GM12892 (cell line): ENCODE measurements at places on chromosomes 7 and 10.

- no peak for DNase-seq
Measured at GRCh38 chr7:105028004-105028403, 14.0 kb downstream of the KMT2E start.

GRCh38 chr10:92822060-92822634 lies 26.2 kb upstream of the EXOC6 start:
- DNase-seq = no peak

DNA sequence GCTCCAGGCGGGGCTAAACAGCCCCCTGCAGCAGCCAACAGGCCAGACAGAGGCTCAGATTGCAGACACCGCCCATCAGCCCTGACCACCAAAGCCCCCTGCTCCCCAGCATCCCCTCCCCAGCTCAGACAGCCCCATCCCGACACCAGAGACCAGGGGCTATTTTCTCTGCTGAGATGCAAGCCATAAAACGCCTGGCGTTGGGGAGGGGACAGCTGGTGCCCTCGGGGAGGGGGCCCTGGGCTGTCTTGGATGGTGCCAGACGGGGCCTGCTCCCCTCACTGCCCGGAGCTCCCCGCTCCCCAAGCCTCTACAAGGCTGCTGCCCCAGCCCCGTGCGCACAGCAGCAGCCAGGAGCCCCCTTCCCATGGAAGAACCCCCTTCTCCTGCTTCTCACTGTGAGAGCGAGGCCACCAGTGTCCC lies 31.8 kb downstream of the GET4 start:
- DNase-seq = no peak

- DNase-seq = no peak
Measured at GRCh38 chr10:36946598-36946997, 178.8 kb upstream of the ANKRD30A start.

- no peak for DNase-seq
Measured at GRCh38 chr10:89114846-89115625, 92.1 kb downstream of the CH25H start.

DNA sequence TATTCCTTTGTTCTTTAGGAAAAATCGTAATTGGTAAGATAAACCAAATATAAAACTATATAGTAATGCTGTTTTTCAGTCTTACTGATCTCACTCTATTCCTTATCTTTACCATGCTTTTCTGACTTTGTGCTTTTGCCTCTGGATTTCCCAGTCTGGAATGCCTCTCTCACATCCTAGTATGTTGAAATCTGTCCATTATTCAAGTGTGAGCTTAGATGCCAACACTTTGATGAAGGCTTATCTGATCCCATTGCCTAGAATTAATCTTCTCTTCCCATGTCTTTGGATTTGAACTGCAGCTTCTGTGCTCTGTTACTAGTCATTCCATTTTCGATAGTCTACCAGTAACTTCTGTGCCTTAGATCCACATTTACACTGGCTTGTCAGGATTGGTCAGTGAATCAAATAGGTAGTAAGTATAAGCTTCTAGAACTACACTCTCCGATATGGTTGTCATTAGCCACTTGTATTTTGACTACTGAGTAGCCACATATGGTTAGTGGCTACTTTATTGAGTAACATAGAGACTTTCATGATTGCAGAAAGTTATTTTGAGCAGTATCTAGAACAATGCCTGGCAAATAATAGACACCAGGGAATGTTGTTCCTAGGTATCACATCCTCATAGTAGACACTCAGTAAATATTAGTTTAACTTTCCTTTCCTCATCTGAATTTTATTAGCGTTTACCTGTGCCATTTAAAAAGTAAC lies 92.9 kb downstream of the BMPR1A start:
- no peak for DNase-seq

- DNase-seq = no peak
Measured at GRCh38 chr10:75662715-75663114, 231.3 kb downstream of the LRMDA start.

DNA sequence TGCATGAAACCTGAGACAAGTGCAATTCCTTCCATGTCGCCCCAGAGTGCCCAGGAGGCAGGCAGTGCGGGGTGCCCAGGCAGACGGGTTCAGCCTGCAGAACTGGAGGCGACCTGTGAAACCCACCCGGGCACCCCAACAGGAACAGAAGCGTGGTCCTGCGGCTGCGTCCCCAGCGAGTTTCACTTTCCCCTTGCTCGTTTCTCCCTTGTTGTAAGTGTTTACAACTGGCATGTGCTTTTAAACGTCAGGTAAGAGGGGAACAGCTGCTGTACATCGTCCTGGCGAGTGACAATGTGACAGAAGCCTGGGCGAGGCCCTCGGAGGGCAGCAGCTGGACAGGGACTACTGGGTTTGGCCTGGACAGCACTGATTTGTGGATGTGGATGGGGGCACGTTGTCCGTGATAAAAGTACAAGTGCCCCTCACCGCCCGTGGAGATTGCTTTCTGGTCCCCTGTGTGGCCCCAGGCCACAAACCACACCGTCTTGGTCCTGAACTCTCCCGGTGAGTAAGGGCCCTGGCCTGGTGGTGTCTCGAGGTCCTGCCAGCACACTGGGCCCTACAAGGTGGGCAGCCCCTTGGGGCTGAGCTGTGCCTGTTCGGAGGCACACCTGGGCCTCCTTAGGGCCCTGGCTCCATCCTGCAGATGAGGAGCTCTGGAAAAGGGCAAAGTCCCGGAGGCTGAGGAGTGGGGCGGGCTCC lies 4.0 kb downstream of the VENTX start:
- DNase-seq = no peak

DNA sequence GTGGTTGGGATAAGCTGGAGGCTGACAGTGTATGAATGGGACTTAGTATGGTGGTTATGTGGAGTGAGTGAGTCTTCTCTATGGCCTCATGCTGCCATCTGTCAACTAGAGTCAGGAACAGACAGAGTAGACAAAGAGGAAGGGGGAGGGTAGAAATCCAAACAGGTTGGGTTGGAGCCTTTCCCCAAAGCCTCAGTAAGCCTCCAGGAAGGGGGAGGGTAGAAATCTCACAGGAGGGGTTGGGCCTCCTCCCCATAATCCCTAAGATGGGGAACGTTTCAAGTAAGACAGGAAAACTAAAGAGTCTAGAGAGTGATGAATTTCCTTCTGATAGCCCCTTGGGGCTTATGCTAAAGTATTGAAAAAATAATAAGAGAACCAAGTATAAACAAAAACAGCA lies 2.0 kb upstream of the AKR1B15 start:
- no peak for DNase-seq
